ENCODE measurements at places on chromosomes 16 and 17.

GRCh38 chr16:84476401-84476800, 28.1 kb downstream of the MEAK7 start:
- no peak for DNase-seq

DNA sequence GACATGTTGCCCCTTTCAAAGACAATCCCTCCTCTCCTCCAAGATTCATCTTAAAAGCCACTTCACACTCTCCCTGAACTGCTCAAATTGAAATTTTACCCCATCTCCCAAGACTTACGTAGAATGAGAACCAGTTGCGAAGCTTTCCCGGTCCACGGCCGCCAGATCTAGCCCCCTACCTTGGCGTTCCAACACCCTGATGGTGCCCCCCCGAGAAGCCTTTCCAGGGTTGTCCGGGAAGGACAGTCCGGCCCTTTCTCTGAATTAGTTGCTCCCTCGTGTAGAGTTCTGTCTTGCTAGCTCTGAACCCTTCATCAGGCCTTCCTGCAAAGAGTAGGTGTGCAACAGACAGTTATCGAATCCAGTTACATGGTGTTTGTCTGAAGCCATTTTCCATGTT, 60.0 kb upstream of the DNAH17 start:
- DNase-seq, result no peak

GRCh38 chr17:33989361-33990148, 265.5 kb upstream of the CCL2 start:
- DNase-seq, result no peak

- DNase-seq, result no peak
Observed at GRCh38 chr16:78425891-78426510, 326.5 kb downstream of the WWOX start.

GRCh38 chr16:48547530-48547929, 62.5 kb downstream of the N4BP1 start:
- no peak for DNase-seq

DNA sequence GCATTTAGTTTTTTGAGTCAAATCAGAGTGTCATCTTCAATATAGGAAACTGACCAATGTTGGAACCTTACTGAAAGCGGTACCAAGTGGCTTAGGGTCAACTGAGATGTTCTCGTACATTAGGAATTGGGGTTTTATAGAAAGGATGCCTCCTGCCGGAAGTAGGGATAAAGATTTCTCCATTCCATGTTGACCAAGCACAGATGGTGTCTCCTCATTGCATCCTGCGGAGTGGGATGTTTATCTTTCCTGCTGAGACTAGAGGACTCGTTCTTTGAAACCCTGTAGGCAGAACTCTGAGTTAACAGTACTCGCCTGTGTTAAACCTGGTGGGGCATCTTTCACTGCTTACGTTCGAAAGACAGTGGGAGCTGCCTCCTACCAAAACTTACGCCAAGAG, 1.4 kb downstream of the SHISA6 start:
- no peak for DNase-seq

GRCh38 chr16:638034-638543, 2.0 kb upstream of the METTL26 start:
- no peak for DNase-seq

- no peak for DNase-seq
Observed at GRCh38 chr16:9469512-9469911, 378.1 kb downstream of the HAPSTR1 start.
